ENCODE measurements at places on chromosomes 3 and 15.

GRCh38 chr3:78314327-78314726 lies 1274.4 kb downstream of the ROBO2 start:
- no peak for DNase-seq

GRCh38 chr3:124174476-124174875 lies 182.6 kb upstream of the ROPN1 start:
- no peak for DNase-seq

GRCh38 chr3:60263191-60263590 lies 988.1 kb downstream of the FHIT start:
- no peak for DNase-seq

- DNase-seq: no peak
These were observed 53.9 kb upstream of the GRM7 start for GRCh38 chr3:6806991-6807390.

- DNase-seq: no peak
These were observed 641.6 kb upstream of the TBL1XR1 start for GRCh38 chr3:177838766-177839350.

GRCh38 chr3:180782195-180782984 lies 103.1 kb upstream of the CCDC39 start:
- no peak for DNase-seq

- no peak for DNase-seq
These were observed 1749.6 kb downstream of the SI start for GRCh38 chr3:163328680-163329079.

DNA sequence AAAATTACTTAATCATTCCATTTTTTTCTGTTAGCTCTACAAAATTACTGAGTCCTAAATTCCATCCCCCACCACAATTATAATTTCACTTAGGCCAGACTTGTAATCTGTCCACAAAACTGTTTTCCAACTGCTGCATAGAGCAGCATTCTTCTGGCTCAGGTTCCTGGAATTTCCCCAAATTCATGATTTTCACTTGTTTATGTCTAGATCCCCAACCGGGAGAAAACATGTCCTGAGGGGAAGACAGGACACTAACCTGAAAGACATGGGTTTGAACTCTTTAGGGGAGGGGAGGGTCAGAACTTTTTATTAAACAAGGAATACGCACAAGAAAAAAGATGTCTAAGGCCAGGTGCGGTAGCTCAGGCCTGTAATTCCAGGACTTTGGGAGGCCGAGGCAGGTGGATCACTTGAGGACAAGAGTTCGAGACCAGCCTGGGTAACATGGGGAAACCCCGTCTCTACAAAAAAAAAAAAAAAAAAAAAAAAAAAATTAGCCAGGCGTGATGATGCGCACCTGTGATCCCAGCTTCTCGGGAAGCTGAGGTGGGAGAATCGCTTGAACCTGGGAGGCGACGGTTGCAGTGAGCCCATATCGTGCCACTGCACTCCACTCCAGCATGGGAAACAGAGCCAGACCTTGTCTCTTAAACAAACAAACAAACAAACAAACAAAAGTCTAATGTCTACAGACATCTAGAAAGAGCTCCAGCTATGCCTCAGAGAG lies 1.5 kb downstream of the ETFA start:
- no peak for DNase-seq

DNA sequence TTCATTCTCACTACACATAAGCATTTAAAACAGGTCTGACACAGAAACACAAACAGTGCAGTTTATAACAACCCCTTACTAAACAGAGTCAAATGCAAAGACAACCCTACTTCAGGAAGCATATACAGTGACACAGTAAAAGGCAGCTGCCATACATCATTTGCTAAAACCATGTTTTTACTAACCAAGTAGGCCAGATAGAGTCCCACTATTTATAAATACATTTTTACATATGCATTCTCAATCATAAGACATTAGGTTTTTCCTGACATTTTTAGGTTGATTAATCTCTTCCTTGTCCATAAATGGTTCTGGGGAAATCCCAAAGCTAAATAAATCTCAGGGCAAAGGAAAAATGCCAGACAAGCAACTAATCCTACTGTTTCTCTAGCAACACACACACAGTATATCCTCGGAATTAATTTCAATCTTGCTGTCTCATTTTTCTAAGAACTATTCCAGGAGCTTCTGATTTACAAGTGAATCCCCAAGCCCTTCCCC lies 39.0 kb downstream of the CHAC1 start:
- DNase-seq: no peak

DNA sequence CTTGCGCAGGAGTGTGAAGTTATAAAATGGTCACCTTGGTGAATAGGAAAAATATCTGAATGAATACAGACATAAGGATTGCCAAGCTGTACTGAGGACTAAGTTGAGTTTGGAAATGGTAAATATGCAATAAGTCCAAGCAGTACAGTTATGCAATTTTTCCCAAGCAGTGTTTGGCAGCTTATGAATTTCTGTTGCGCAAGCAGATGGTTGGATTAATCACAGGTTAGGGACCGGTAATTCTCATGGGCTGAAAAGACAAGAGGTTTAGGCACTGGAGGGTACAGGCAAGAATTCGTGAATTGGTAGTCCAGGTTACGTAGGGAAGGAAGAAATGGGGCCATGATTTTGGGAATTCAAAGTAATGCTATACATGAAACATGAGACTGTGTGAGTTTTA lies 210.3 kb downstream of the RAP2B start:
- no peak for DNase-seq

DNA sequence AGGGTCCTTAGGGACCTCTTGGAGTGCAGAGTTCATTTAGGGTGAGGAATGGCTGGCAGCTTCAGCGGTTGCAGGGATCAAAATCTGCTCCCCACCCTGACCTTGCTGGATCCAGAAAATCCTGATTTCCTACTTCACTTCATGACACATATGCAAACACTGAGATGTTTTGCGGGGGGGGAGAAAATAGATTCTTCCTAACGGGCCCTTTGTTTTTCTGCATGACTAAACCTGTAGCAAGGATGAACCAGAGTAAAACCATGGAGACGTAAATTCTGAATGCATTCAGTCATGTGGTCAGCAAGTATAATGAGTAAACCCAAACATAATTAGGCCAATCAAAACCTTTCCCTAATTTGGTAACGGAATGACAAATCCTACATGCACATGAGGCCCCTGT lies 20.0 kb upstream of the RBP1 start:
- no peak for DNase-seq

GRCh38 chr3:117547956-117548550 lies 838.5 kb downstream of the TUSC7 start:
- no peak for DNase-seq

- no peak for DNase-seq
These were observed 232.9 kb upstream of the RGMA start for GRCh38 chr15:93321881-93322282.

DNA sequence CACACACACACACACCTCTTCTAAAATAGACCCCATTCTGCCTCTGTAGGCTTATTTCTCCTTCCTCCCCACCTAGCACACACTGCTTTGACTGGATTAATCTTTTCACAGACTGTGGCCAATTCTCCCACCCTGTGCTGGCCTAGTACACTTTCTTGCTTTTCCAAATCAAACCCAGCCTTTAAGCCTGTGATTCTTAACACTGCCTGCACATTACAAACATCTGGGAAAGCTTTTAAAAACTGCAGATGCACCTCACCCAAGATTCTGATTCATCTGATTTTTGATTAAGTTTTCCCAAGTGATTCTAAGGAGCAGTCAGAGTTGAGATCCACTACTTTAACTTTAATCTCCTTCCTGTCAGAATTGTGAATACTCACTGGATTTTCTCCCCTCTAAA lies 12.8 kb downstream of the CSNK1G1 start:
- no peak for DNase-seq

DNA sequence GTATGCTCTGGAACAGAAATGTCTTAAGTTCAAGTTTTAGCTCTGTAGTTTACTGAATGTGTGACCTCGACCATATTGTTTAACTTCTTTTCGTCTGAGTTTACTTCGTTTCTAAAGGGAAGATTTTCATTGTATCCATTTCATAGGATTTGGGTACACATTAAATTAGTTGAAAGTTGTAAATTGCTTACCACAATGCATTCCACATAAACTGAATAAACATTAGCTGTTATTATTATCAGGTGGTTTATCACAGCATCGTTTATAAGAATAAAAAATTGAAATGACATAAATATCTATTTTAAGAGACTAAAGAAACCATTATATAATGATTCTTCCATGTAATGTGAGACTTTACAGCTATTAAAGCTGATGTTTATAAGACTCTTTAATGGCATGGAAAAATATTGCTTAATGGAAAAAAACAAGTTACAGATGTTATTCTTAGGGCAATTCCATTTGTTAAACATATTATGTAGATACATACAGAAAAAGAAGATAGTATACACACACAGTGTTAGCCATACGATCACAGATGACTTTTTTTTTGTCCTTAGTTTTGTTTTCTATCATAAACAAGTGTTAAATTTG lies 342.3 kb upstream of the SGO1 start:
- no peak for DNase-seq

DNA sequence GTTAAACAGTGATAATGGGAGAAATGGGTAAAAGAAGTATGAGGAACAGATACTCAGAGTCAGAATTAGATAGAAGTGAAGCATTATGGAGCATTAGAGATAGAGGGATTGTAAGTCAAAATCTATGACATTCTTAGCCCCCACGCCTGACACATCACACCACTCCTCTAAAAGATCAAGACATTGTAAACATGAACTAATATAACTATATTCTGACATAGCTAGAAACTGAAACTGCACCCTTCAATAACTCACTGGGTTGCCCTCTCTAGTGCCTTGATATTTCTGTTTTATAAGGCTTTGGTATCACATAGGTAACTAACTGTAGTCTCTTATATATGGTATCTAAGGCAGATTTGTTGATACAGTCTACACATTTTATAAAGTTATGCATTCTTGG lies 684.3 kb upstream of the DPPA4 start:
- DNase-seq: no peak
